ENCODE measurements at places on chromosomes 11 and 22.
A peak's percentile ranks its signal among the peaks of the same experiment; 100 is the strongest.

- no peak for DNase-seq
Observed at GRCh38 chr11:126990716-126991480, 9.7 kb downstream of the KIRREL3 start.

DNA sequence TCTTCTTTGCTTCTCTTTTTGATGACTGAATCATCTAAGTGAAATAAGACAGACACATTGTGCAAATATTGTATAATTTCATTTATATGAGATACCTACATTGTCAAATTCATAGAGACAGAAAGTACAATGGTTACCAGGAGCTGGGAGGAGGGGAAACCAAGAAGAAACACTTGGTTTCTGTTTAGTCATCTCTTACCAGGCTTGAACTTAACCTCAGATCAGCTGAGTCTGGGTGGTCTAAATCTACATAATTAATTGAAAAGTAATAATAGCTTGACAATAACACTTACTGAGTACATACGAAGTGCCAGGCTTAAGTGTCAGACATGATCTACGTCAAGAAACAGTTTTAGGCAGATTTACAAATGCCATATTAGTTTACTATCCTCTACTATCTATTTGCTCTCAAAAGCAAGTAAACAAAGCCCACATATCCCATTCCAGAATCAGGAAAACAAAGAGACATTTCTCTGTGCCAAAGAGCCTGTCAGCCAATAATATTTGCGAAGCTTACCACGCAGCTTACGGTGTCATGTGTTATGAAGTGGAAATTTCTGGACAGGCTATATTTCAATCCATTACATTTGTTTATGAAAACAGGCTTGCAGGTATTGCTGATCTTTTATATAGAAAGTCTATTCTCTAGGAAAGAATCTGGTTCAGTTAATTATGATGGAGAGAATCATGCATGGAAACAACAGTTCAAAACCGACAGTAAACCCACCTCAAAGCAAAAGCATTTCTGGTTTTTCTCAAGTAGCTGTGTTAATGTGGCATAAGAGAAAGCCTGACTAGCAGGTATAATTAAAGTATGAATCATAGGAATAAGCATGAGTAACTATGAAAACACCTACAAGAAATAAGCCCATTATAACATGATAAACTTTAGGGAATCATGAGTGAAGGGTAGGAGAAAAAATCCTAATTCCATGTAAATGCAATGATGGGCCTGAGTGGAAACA, 2.7 kb upstream of the ARHGAP42 start:
- no peak for DNase-seq

DNA sequence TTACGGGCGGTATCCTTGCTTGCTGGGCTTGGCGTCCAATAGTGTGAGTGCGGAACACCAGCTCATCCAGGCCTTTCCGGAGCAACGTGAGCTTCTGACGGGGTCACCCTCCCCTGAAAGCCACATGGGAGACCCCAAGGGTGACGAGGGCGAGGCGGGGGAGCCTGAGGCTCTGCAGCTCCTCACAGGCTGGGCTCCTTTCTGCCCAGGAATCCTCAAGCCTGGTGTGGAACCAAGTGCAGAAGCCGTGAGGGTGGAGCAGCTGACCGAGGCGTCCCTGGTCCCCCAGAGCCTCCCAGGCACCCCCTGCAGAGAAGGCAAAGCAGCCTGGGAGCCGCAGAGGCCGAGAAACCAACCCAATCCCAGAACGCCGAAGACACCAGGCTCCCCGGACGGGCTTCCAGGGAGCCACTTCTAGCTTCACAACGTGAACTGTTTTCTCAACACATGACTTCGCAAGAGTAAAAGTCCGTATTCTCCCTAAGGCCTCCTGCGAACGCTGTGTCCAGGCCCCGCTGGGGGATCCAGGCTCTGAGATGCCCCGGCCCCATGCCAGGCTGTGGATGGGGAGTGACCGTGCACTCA, 530.3 kb downstream of the BRD1 start:
- DNase-seq: no peak

DNA sequence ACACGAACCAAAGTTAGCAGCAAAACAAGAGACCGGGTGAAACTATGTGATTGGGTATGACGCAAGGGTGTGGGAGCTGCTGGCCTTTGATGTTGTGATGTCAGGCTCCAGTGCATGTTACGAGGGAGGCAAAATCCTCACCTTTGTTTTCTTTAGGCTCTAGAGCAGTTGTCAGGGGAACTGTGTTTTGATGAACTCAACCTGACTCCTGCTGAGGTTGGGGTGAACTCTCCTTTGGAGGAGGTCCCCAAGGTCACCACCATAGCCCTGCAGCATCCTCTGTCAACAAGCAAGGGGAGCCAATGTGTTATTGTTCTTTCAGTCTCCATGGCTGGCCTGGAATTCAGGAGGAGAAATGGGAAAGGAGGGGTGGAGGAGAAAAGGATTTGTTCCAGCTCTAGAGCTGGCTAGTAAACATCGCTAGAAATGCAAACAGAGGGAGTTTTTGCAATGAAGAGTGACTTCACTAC, 33.8 kb downstream of the RASSF10 start:
- DNase-seq: no peak

- no peak for DNase-seq
Observed at GRCh38 chr11:62854013-62854824, 14.8 kb upstream of the WDR74 start.

DNA sequence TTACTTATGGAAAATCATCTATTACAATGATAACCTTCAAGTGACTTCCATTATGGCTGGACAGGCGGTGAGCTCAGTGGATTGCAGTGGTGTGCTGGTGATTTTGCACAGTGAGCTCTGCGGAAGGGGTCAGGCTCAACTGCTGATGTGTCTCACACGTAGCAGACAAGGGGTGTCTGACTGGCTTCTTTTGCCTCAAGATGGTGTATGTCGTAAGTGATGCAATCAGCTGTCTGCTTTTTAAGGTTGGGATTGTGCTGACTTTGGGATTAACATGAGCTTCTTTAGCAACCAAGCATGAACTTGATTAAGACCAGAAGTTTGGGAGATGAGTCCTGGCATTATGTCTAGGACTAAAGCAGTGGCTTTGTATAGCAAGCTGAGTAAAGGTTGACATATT, 49.5 kb downstream of the POLD3 start:
- DNase-seq: no peak

DNA sequence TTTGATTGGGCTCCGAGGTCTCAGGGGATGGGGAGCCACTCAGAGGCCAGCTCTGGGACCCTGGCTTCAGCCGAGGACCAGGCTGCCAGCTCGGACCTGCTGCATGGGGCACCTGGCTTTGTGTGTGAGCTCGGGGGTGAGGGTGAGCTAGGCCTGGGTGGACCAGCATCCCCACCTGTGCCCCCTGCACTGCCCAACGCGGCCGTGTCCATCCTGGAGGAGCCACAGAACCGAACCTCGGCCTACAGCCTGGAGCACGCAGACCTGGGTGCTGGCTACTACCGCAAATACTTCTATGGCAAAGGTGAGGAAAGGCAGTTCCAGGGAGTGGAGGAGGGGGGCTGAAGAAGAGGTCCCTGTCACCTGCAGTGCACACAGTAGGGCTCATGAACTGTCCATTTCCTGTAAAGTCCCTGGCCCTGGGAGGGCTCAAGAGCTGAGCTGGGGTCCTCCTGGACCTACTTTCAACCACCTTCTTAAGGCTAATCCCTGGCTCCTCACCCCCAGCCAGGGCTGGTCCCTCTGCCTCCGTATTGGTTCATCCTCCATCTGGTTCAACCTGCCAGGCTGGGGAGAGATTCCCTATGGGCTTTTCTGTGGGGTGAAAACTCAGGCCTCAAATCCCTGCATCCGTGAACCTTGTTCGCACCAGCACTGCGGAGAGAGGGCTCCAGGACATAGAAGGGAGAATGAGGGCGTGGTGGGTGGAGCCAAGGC, 3.6 kb downstream of the SIPA1 start:
- no peak for DNase-seq

- DNase-seq: no peak
Observed at GRCh38 chr11:132300283-132300682, 929.9 kb downstream of the NTM start.

DNA sequence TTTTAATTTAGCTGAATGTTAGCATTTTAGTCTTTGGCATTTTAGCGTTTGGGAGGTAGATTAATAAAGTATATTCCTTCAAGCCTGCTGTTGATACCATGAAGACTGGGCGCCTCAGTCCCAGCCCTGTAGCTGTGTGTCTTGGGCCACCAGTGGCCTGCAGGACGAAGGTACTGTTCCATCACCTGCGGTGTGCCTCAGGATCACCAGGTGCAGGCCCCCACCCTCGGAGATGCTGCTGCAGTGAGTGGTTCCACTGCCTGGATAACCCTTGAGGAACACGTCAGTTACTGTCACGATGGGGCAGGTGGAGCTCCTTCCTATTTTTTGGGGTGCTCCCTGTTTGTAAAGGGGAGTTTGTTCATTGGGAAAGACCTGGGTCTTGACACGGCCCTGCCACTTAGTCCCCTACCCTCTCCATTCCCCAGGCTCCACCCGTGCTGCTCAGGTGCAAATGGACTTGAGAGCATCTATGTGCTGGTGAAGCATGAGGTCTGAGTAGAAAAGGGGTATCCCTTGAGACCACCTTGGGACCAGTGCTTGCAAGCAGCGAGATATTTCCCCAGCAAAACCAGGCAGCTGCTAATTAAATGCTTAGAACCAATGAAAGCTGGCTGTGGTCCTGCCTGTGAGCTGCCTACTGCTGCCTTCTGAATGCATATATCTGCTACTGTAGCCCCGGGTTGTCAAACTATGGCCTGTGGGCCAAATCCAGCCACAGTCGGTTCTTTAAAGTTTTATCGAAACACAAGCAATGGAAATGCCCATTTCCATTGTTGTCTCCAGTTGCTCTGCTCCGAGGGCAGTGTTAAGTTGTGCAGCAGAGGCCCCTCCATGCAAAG, 28.7 kb downstream of the INCENP start:
- no peak for DNase-seq

DNA sequence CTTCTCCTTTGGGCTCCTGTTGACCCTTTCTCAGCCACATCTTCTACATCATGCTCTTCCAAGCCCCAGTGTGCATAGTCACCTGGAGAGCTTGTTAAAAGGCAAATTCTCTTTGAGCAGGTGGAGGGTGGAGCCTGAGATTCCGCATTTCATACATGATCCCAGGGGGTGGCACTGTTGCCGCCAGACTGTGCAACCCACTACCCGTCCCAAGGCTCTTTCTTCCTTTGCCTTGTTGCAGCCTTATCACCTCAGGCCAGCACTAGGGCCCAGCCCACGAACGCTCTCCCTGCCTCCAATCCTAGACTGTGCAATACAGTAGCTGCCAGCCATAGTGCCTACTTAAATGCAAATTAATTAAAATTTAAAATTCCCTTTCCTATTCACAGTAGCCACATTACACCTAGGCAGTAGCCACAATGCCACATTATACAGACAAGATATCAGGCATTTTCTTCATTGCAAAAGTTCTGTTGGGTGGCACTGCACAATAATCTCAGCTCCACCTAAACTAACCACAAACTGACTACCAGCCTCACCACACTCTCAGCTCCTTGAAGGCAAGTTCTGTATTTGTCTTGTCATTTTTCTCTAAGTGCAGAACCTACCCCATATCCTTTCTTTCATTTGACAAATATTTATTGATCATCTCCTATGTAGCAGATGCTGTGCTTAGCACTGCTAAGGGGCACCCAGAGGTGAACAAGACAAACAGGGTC, 4.6 kb upstream of the KCNJ5 start:
- DNase-seq: no peak

DNA sequence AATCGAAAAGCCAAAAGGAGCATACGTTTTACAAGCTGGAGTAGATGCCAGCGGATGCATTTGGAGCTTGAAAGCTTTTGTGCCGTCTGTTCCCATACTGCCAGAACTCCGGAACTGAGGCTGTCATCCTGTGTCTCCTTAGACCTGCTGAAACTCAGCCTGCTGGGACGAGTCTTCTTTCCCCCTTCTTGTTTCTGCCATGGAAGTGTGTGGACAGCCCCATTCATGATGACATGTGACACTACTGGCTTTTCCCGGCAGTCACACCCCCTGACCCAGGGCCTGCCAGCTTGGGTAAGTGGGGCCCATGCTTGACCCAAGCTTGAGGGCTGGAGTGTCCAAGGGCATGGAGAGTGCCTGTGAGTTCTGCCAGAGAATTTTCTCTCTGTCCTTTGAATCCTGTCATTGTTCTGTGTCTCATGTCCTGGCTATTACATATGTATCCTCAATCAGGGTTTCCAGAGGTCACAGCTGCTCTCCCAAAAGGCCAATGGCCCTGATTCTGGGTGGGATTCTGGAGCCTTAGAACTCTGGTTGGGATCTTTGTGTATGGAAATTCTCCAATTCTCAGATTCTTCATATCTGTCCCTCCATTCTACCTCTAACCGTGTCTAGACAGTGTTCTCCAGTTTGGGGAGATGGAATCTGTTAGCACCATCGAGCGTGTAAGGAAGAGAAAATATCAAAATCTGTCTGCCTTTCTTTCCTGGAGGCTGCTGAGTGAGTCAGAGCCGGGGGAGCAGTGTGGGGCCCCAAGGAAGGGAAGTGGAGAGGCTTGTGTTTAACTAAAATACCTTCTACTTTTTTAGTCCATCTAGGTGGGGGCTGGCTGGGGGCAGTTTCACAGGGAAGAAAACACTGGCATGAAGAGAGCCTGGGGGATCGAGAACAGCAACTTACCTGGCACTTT, 73.2 kb downstream of the KIAA1671 start:
- DNase-seq: peak; percentile 33

DNA sequence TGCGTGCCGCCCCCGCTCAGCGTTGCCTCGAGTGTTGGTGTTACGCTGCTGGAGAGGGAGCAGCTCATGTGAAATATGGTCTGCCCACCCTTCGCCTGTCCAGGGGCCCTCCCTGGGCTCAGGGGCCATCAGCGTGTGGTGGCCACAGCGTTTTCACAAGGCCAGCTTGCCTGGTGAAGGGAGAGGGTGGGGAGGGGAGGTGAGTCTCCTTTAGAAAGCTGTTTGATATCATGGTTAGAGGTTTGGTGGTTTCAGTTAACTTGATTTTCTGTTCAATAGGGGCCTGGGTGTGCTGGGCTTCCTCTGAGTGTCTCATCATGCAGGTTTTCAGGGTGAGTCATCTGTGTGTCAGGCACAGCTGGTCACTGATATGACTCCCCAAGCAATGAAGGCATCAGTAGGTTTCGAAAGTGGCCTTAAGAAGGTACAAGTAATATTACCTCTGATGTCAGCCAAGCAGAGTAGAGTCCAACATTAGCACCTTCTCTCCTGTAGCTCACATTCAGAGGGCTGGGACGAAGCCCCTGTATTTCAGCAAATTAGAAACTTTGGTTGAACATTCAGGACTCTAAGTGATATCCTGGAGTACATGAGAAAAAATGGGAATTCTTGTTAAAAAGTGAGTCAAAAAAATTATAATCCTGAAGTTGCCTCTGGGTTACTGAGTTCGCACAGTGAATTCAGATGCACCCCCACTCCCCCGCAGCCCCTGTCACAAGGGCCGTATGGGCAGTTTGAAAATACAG, 172.5 kb downstream of the TBC1D22A start:
- DNase-seq: peak; percentile 90

GRCh38 chr11:83303316-83303715, 17.1 kb upstream of the CCDC90B start:
- DNase-seq: no peak
